ENCODE measurements at places on chromosomes 1 and 21. TPM values are rescaled to one million over a fixed set of nuclear protein-coding genes. Genes with fewer than 3 reads are reported as not detected.

The SERINC2 gene
- 41.2 TPM for total RNA-seq

The ACOT11 gene
- total RNA-seq: 6.3 TPM

The EDARADD gene
- 8.9 TPM for total RNA-seq

The SESN2 gene
- 12.5 TPM for total RNA-seq

DNA sequence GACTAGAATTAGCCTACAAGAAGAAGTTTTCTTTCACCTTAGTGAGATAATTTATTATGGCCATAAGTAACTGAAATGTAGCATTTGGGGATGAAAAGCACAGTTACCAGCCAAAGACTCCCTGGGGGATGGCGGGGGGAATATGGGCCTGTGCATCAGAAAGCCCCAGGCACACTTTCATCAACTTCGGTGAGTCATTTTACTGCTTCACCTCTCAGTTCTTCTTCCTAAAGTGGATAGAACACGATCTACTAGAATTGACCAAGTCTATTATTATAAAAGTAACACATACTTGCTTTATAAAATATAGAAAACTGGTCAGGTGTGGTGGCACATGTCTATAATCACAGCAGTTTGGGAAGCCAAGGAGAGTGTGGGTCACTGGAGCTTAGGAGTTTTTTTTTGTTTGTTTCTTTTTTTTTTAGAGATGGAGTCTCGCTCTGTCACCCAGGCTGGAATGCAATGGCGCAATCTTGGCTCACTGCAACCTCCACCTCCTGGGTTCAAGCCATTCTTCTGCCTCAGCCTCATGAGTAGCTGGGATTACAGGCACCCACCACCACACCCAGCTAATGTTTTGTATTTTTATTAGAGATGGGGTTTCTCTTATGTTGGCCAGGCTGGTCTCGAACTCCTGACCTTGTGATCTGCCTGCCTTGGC lies 141.8 kb downstream of the ZZZ3 start:
- no peaks in the 10 kb centered on the region for H3K36me3 ChIP-seq
- peaks cover 13% of the 10 kb centered on the region for H3K4me1 ChIP-seq
- DNase-seq: no peak
- H3K4me3 ChIP-seq: no peak overlapping the region
- no peaks in the 10 kb centered on the region for H3K27me3 ChIP-seq

GRCh38 chr1:11156963-11157362 lies 32.2 kb upstream of the ANGPTL7 start:
- DNase-seq: no peak
- H3K4me1 ChIP-seq: no peaks in the 10 kb centered on the region
- H3K27me3 ChIP-seq: no peaks in the 10 kb centered on the region
- H3K27ac ChIP-seq: no peak overlapping the region

DNA sequence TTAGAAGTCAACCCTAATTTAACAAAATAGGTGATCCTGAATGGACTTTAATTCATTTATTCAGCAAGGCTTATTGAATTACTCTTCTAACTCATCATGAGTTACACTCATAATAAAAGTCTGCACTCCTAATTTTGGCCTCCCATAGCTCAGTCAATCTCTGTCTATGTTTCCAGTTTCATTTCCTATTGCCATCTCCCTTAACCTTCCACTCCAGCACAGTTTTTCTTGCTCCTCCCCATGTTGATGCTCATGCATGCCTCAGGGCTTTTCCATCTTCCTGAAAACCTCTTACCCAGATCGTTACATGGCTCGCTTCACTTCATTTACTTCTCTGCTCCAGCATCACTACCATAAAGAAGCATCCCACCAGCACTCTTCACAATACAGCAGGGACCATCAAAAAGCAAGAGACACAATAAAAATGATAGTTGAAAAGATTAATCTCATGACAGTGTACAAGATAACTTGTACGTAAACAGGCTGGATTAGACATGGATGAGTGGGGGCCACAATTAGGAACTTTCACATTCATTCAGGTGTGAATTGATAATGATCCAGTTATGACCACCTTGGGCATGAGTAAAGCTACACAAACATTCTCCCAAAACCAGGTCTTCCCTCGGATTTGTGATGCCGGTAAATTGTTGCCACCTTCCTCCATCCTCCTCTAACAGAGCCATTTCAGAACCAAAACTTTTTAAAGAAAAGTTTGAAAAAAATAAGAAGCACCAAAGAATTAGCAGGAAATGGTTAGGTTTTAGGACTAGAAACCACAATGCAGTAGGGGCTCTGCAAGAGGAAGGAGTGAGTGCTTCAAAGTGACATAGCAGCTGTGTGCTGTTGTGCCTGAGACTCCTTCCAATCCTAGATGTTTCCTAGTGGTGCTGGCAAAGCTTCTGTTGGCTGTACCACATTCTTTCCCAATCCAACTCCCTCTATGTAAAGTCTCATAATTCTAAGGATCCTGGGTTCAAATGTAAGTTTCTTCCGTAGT lies 89.8 kb downstream of the OLFML2B start:
- H3K27me3 ChIP-seq: no peaks in the 10 kb centered on the region
- no peak for DNase-seq
- H3K27ac ChIP-seq: no peak overlapping the region

- DNase-seq: no peak
- no peak overlapping the region for H3K27ac ChIP-seq
- no peaks in the 10 kb centered on the region for H3K36me3 ChIP-seq
- peaks cover 27% of the 10 kb centered on the region for H3K4me1 ChIP-seq
Measured at GRCh38 chr1:7006996-7007871, 222.0 kb downstream of the CAMTA1 start.

DNA sequence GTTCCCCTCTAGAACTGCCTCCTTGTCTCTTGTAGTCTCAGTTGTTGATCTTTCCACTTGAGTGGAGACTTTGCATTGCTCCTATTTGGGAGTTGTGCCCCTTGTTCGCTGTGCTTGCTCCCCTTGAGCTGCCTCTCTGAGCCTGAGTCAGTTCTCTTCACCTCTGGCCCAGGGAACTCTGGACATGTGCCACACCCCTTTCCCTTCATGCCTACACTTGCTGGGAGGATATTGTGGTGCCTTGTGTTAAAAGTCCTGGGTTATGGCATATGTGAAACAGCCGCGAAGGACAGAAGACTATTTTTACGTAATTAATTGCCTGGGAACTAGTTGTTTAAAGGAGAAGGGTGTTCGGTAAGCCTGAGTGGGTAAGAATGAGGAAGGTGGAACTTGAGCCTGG lies 32.2 kb upstream of the RPTN start:
- no peaks in the 10 kb centered on the region for H3K4me1 ChIP-seq
- no peak overlapping the region for H3K4me3 ChIP-seq
- no peaks in the 10 kb centered on the region for H3K27me3 ChIP-seq
- H3K27ac ChIP-seq: no peak overlapping the region
- no peak for DNase-seq

DNA sequence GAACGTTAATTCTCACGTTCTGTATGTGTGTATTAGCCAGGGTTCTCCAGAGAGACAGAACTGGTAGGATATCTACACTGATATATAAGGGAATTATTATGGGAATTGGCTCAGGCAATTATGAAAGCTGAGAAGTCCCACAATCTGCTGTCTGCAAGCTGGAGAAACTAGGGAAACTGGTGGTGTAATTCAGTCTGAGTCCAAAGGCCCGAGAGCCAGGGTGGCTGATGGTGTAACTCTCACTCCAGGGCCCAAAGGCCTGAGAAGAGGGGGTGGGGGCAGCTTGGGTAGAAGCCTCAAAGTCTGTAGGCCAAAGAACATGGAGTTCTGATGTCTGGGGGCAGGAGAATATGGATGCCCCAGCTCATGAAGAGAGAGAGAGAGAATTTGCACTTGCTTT lies 13.3 kb upstream of the VASH2 start:
- no peaks in the 10 kb centered on the region for H3K27me3 ChIP-seq
- H3K36me3 ChIP-seq: no peaks in the 10 kb centered on the region
- no peak overlapping the region for H3K4me3 ChIP-seq

GRCh38 chr1:106791041-106791440 lies 265.4 kb upstream of the PRMT6 start:
- no peak overlapping the region for H3K4me3 ChIP-seq
- H3K36me3 ChIP-seq: no peaks in the 10 kb centered on the region
- no peaks in the 10 kb centered on the region for H3K4me1 ChIP-seq
- DNase-seq: no peak

- H3K4me3 ChIP-seq: no peak overlapping the region
- no peaks in the 10 kb centered on the region for H3K27me3 ChIP-seq
- no peak for DNase-seq
- no peak overlapping the region for H3K27ac ChIP-seq
- peaks cover 6% of the 10 kb centered on the region for H3K4me1 ChIP-seq
Measured at GRCh38 chr1:109634771-109635750, 15.4 kb downstream of the AMPD2 start.

- no peak overlapping the region for H3K4me3 ChIP-seq
- no peaks in the 10 kb centered on the region for H3K36me3 ChIP-seq
- peaks cover 26% of the 10 kb centered on the region for H3K4me1 ChIP-seq
- no peak overlapping the region for H3K27ac ChIP-seq
- no peaks in the 10 kb centered on the region for H3K27me3 ChIP-seq
Measured at GRCh38 chr1:70355920-70356319, 1.4 kb upstream of the ANKRD13C start.

DNA sequence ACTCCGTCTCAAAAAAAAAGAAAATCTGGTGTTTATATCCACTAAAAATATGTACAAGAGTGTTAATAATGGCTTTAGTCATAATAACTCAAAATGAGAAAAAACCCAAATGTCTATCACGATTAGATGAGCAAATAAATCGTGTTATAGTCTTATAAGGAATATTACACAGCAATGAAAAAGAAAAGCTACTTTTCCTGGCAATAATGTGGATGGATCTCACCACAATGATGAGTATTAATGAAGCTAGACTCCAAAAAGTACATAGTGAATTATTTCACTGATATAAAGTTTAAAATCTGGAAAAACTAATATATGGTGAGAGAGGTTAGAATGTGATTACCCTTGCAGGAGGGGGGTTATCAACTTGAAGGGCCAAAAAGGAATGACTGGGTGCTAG lies 9.7 kb downstream of the CD244 start:
- no peaks in the 10 kb centered on the region for H3K36me3 ChIP-seq
- no peaks in the 10 kb centered on the region for H3K27me3 ChIP-seq
- H3K4me3 ChIP-seq: no peak overlapping the region
- no peak for DNase-seq

DNA sequence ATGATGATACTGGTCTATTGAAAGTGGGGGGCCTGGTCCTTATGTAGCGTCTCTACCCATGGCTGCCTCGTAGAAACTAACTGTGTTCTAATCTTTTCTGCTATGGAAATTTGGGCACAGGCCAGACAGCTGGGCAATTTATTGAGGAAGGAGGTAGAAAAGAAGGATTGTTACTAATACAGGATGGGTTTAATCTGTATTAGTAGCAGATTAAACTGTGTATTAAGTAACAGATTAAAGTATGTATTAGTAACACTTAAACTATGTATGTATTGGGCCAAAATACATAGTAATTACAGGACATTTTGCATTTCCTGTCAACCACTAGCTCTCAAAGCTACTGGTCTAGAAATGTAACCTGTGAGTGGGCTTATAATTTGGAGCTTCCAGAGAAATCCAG lies 142.0 kb downstream of the MAST2 start:
- H3K4me3 ChIP-seq: no peak overlapping the region
- DNase-seq: peak; percentile 60
- H3K4me1 ChIP-seq: peaks cover 6% of the 10 kb centered on the region
- no peak overlapping the region for H3K27ac ChIP-seq
- no peaks in the 10 kb centered on the region for H3K36me3 ChIP-seq

DNA sequence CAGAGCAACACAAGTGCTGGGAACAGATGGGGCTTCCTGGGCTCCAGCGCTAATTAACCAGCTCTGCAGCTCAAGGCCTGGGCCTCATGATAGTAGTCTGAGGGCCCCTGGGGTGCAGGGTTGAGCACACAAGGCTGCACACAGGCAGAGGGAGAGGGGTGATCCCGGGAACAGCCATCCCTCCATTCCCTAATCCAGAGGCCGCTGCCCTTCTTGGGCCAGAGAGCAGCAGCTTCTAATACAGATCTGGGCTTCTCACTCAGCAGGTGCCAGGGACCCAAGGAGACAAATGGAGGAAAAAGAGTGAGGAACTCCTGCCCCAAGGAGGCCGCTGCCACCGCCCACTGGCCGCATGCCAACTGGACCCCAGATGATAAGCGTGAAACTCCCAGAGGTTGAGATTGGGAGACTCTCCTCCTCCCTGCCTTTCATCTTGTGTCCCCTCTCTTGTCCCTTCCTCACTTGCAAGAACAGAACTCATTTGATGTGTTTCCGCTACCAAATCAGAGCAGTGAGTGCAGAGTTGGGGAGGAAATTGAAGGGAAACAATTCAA lies 58.0 kb upstream of the IFNAR2 start:
- no peaks in the 10 kb centered on the region for H3K4me1 ChIP-seq
- no peaks in the 10 kb centered on the region for H3K36me3 ChIP-seq
- no peak overlapping the region for H3K4me3 ChIP-seq
- H3K27ac ChIP-seq: no peak overlapping the region
- H3K27me3 ChIP-seq: no peaks in the 10 kb centered on the region
- no peak for DNase-seq

GRCh38 chr1:165637427-165637826 lies 6.4 kb downstream of the MGST3 start:
- H3K4me3 ChIP-seq: no peak overlapping the region
- peak overlapping the region; percentile 8 for H3K27ac ChIP-seq
- no peaks in the 10 kb centered on the region for H3K27me3 ChIP-seq
- H3K36me3 ChIP-seq: no peaks in the 10 kb centered on the region
- H3K4me1 ChIP-seq: peaks cover 54% of the 10 kb centered on the region
- DNase-seq: peak; percentile 26
